Stimulated activated CD4-positive, alpha-beta T cell treated with anti-CD3 and anti-CD28 coated beads, Interleukin-2, amount 100 ng/mL, for 48 hours (primary cell): ENCODE measurements at places on chromosomes 2 and 18.

DNA sequence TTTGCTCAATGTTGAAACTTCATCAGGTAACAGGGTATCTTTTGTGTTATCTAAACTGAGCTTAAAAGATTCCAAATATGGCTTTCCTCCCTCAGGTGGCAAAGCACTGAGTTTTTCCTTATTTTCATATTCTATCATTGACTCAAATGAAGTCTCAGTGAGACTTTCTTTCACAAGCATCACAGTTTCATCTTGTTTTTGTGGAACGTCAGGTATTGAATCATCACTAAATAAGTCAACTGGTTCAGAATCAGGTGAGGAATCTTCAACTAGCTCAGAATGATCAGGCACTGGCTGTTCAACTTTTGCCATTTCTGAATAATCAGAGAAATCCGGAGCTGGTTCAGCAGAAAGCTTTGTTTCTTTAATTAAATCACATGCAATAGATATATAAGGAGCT, 24.6 kb downstream of the RTN4 start:
- no peak for DNase-seq

DNA sequence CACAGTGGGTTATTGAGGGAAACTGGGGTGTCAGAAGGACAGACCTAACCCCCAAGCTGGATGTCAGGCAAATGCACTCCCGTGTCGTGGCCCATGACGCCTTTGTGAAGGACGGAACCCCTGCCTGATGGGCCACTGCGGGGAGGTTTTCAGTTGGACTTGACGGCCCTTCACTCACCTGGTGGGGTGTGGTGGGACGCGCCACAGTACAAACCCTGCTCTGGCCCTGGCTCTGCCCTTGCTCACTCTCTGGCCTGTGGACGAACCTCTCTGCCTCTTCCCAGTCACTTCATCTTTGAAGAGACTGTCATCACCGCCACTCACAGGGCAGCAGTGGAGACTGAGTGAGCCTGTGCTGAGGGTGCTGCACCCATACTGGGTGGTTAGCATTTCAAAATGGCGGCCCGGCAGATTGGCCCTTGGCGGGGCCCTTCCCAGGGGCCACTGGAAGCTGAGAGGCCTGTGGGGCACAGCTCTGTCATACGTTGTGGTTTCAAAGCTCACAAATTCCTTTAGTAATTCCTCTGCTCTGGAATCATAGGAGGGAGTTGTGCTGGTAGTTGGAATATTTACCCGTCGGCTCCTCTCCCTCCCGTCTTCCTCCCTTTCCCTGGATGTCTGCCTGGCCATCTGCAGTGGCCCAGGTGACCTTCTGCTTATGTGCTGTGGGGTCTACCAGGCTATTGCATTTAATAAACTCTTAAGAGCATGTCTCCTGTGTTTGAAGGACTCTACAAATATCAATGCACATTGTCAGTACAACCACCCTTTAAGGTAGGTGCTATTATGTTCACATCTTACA, 200.6 kb downstream of the CTIF start:
- no peak for DNase-seq

- no peak for DNase-seq
Observed at GRCh38 chr2:221025398-221025797, 546.7 kb downstream of the EPHA4 start.

GRCh38 chr2:228689053-228689452, 507.6 kb upstream of the SPHKAP start:
- DNase-seq, result no peak

DNA sequence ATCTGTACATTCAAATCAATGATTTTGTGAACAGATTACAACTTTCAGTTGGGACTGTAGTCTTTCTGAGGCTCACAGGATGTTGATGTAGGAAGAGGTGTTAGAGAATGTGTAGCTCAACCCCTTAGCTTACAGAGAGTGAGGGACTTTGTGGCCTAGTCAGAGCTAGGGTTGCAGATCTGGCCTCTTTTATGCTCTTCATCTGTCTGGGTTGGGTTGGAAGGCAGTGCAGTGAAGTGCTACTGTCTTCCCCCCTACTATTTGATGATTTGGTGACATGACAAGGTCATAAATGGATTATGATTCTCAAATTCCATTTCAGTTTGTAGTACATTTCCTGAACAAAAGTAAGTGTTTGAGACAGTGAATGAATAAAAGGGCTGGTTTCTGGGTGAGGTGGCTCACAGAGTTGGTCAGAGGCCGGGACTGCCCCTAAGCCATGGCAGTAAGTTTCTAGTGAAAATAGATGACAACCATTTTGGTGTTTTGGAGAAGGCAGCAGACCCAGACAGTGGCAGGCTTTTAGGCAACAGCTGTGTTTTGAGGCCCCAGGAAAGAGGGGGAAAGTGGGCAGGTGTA, 21.6 kb downstream of the MAP4K4 start:
- no peak for DNase-seq
